ENCODE measurements at places on chromosomes 11 and 22. TPM values are rescaled to one million over a fixed set of nuclear protein-coding genes. Genes with fewer than 3 reads are reported as not detected.

Gene ARHGAP20
- total RNA-seq: 47.3 TPM

Gene BLID
- total RNA-seq: 1.2 TPM

Gene TEX54
- not detected for total RNA-seq

Gene DGCR6
- 10.2 TPM for total RNA-seq

Gene IGLL1
- not detected for total RNA-seq

Gene SPDYC
- total RNA-seq: not detected

Gene C11orf16
- not detected for total RNA-seq

Gene RPLP2
- 210 TPM for total RNA-seq

Gene OR4A16
- not detected for total RNA-seq

Gene P4HA3
- 0.41 TPM for total RNA-seq

Gene CD82
- total RNA-seq: 6.5 TPM

All from frontal cortex (tissue), 4 donors.